ENCODE measurements at places on chromosomes 4 and X.
A peak's percentile ranks its signal among the peaks of the same experiment; 100 is the strongest.

DNA sequence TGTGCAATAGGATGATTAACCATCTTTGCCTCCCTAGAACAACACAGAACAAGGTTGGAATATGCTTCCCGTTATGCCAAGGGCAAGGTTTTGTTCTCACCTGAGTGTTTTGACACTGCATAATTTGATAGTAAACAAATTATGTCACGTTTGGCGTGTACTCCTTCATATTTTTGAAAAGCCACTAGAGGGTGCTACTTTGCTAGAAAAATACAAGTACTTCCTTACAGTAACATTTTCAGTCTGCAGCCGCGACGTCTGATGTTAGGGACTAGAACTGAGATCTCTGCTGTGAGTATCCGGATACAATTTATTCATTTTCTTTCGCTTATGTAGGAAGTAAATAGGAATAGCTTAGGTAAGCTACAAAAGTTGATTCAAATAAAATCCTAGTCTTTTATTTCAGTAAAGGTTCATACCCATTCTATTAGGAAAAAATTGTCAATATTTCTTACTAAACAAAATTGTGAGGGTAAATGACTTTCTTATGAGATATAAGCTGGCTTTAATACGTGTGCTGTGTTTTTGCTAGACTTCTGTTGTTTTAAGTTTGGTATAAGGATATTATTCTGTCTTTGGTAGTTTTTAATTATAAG, 181.1 kb upstream of the WDFY3 start:
- DNase-seq = peak; percentile 88

DNA sequence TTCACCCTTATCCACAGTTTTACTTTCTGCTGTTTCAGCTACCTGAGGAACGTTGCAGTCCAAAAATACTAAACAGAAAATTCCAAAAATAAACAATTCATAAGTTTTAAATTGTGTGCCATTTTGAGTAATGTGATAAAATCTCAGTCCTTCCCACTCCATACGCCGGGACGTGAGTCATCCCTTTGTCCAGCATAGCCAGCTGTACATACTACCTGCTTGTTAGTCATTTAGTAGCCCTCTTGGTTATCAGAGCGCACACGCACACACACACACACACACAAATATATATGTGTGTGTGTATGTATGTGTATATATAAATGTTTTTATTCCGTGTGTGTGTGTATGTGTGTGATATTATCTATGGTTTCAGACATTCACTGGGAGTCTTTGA, 4.8 kb upstream of the CCSER1 start:
- DNase-seq = no peak

DNA sequence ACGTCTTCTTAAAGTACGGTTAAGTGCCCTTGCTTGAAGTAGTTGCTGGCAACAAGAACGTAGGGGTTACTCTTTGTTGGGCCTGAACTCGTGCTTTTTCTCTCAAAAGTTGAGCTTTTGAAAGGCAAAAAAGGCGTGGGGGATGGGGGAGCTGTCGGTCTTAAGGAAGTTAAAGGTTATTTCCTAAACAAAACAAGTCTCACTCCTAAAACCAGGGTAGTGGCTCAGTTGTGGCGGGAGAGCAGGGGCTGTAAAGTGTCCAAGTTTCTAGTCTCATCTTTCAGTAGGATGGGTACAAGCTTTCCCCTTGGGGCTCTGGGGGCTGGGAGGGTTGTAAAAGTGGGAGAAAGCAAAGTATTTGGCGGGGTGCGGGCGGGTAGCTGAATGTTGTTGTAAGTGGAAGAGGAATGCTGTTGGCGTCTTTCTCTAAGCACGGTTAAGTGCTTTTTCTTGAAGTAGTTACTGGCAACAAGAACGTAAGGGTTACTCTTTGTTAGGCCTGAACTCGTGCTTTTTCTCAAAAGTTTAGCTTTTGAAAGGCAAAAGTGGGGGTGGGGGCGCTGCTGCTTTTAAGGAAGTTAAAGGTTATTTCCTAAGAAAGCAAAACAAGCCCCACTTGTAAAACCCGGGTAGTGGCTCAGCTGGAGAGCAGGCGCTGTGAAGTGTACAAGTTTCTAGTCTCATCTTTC, 904 bp upstream of the WDR1 start:
- peak; percentile 67 for DNase-seq

DNA sequence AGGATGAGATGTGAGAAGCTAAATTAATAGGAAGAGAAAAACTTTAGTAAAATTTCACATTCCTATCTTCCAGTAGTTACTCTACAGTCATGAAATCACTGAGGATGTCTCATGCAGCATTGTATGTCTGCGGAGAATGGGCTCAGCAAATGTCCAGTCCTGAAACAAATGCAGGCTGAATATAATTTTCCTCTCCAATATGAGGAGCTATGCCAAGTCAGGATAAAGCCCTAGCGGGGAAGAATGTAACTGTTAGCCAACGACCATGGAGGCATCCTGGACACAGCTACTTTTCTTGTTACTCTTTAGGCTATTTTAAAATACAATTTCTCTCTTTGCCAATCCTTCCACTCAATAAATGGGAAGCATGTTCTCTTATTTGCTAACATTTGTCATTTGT, 127.7 kb downstream of the PRKX start:
- DNase-seq = no peak

- DNase-seq = no peak
These were observed 24.5 kb downstream of the DHX15 start for GRCh38 chr4:24559889-24560288.

GRCh38 chr4:76688619-76689144, 209.3 kb downstream of the SOWAHB start:
- peak; percentile 13 for DNase-seq

- no peak for DNase-seq
These were observed 23.2 kb downstream of the APOO start for GRCh38 chrX:23884427-23885024.

- no peak for DNase-seq
These were observed 437.7 kb upstream of the HS3ST1 start for GRCh38 chr4:11866391-11866790.

- DNase-seq = no peak
These were observed 571.2 kb upstream of the FAT1 start for GRCh38 chr4:187294861-187295260.

GRCh38 chrX:5449323-5449722, 779.3 kb downstream of the NLGN4X start:
- no peak for DNase-seq

DNA sequence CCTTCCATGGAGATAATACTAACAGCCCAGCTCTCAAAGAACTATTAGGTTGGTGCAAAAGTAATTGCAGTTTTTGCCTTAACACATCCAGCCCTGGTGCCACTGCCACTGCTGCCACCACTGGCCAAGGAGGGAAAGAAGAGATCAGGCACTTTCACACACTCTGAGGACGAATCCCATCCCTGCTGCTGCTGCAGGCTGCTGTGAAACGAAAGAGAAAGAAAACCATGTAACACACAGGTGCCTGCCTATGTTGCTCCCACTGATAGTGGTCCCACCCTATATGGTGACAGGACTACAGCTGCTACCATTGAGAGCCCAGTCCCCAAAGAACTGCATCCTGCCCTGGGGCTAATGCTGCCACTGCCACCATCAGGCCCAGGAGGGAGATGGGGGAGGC, 35.1 kb downstream of the TMLHE start:
- DNase-seq = peak; percentile 1

- no peak for DNase-seq
These were observed 133.1 kb downstream of the PLS3 start for GRCh38 chrX:115694028-115694427.

DNA sequence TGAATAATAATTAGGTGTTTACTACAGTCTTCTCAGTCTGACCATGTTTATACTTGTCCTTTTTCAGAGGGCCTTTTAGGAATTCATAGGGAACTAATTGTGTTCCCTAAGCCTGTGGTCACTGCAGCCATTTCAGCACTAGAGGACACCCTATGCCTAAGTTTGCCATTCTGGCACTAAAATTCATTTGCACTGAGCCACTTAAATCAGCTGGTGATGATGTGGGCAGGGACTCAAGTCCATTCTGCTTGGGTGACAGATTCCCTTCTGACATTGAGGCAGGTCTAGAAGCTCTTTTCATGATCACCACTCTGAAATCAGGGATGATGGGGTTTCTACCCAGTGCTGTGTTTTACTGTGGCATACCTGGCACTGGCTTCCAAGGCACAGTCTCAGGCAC, 1178.9 kb upstream of the DIAPH2 start:
- DNase-seq = no peak

DNA sequence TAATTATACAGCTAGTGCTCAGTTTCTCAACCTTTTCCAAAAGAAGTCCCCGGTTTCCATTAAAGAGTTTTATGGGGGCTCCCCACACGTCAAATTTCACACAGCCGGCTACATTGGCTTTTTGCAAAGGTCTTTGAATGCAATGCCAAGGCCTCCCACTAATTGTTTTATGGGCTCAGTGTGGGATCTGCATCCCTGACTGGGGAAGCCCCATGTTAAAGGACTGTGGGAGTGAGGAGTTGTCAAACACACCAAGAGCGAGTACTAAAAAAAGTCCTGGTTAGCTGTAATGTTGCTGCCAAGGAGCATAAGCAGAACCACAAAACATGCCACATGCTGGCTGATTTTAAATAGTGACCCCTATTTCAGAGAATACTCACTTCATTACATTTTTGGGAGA, 162.6 kb downstream of the BMPR1B start:
- no peak for DNase-seq

DNA sequence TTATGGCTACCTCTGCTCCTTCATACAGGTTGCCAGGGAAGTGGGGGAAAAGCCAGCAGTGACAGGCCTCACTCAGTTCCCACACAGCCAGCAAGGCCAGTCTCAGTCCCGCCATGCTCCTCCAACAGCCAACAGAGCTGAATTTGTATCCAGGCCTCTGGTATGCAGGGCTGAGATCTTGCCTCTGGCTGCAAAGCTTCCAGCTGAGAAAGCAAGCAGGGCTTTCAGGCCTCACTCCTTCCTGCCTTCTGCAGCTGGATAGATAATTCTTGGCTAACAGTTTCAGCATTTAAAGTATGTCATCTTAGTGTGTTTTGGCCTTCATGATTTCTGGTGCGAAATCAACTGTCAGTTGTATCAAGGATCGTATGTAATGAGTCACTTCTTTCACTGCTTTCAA, 103.6 kb downstream of the GNL3L start:
- DNase-seq = no peak

- no peak for DNase-seq
These were observed 33.2 kb upstream of the OCIAD2 start for GRCh38 chr4:48939785-48940184.

DNA sequence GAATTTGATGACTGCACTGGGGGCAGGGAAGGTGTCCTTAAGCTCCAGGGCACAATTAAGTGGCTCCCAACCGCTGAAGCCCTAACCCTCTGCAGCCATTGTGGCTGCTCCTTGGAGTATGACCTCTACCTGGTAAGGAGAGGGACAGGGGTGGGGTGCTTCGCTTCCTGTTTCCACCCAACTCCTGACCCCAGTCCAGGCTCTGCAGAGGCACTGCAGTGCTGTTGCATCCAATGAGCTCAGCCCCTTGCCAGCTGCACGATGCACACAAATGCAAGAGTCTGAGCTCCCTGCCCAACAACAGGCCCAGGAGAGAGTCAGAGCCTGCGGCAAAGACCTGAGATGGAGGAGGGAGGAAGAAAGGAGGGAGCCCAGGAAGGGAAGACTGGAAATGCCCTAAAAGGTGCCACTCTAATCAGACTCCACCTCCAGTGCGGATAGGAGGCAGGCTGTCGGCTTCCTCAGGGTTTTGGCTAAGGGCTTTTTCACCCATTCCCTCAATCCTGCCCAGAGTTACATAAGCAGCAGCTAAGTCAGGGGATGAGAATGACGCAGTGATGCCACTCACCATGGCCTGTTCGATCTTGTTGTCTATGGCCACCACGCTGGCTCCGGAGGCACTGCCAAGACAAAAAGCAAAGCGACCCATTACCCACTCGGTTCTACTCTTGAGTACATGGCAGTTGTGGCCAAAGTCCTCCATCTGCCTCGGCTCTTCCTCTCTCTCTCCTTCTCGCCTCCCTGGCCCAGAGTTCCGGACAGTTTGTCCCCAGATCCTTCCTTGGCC, 60.1 kb downstream of the TSC22D3 start:
- no peak for DNase-seq

DNA sequence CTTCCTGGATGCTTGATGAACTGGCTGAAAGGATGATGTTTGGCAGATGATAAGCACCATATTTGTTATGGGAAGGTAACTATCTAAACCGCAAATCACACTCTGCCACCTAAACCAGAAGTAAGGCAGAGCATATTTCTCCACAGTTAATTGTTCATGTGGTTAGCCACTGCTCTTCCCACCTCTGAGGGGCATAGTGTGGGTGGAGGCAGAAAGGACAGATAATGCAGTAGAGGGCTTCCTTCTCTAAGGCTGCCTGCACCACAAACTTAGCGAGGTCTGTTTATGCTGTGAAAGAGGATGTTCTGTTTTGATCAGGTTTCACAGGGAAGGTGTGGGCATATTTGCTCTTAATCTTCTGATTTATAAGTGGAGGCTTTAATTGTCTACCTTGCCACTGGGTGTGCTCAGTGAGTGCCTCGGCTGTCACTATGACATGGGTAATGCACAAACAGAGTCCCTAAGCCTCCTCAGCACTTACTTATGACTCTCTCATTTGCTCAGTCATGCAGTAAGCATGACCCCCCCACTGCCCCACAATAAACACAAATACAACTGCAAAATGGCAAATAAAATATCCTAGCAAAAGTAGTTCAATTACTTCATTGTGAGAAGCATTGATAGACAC, 401.0 kb downstream of the TMA16 start:
- DNase-seq = no peak

GRCh38 chr4:111632641-111633151, 512.6 kb upstream of the FAM241A start:
- DNase-seq = no peak

Data from NAMALWA (cell line).